ENCODE measurements at places on chromosomes 16 and 17.
A peak's percentile ranks its signal among the peaks of the same experiment; 100 is the strongest.

DNA sequence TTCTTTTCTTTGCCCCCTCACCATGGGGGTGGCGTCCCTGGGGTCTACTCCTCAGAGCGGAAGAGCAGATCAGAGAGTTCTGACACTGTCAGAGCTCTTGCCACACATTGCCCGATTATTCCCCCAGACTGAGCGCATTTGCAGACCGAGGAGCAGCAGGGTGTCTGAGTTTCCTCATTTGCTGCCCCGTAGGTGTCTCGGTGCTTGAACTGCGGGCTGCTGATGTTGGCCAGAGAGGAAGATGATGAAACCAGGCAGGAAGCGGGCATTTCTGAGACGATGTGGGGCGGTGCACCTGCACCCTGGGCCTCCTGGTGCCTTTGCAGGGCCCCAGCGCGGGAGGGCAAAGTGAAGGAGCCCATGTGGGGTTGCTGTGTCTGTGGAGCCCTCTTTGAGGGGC is 55.2 kb downstream of the ARSG start:
- peak; percentile 67 for DNase-seq

DNA sequence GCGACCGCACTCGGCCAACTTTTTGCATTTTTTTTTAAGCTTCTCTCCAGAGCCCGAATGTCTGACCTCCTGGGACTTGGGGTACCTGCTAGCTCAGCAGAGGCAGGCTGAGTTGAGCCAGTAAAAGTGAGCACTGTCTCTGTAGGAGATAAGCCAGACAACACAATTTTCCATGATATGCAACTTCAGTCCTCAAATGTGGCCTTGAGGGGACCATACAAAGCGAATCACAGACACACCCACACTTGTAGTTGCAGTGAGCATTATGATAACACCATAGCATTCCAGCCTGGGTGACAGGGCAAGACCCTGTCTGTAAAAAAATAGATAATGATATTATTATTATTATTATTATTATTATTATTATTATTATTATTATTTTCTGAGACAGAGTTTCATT is 2.6 kb downstream of the DPEP2 start:
- DNase-seq: no peak

DNA sequence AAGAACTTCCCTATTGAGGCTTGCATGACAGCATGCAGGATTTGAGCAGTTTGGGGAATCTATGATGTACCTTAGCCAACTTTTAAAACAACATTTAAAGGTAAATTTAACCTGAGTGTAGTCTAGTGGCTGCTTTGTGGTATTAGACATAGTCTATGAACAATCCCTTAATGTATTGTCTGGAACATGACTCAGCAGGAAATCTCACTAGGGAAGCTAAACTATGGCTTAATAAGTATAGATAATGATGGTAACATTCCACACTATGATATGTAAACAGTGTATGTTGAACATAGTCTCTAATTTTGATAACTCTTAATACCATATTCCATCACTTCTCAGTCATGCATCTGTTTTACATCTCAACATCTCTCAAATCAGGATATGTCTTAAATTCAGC is 52.1 kb upstream of the SLC12A3 start:
- no peak for DNase-seq

- no peak for DNase-seq
Observed at GRCh38 chr16:49344401-49344800, 29.2 kb upstream of the C16orf78 start.

DNA sequence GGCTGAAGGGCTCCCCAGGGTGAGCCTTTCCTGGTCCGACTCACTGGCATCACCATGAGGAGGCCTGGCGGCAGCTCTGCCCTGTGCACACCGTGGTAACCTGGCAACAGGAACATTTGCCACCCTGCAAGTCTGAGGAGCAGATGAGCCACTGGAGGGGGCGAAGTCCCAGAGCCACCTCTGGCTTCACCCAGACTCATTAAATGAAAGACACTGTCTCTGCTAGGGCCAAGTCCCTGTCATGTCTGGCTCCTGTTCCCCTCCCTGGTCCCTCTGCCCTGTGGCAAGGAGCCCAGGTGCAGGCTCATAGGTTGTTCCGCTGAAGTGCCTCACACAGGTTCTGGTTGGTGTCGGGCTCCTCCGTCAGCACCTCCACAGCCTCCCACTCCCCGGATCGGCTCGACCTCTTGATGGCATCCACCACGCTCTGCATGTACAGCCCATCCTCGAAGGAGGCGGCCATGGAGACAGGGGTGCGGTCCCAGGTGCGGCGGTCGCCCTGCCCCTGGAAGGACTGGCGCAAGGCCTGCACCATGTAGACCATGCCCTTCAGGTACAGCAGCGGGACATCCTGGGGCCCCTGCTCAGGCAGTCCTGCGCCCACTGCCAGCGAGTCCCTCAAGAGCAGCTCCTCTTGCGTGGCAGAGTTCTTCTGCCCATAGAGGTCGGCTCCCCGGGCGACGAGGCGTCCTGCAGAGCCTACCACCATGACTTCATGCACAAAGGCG is 8.4 kb downstream of the C16orf86 start:
- no peak for DNase-seq

DNA sequence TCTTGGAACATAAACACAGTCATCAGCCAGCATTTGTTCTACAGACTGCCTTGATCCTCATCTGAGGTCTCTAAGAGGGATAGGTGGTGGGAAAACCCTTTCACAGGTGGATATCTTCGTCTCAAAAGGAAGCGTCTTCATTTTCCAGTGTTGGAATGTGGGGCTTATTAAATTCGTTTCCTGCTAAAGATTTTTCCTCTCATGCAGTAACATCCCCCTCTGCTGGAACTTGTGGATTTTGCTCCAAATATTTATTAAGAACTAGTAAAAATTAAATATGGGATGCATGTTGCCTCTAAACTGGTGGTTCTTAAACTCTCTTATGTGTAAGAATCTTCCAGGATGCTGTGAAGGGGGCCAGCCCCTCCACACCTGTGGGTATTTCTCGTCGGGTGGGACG is 20.1 kb upstream of the MLYCD start:
- DNase-seq: no peak

DNA sequence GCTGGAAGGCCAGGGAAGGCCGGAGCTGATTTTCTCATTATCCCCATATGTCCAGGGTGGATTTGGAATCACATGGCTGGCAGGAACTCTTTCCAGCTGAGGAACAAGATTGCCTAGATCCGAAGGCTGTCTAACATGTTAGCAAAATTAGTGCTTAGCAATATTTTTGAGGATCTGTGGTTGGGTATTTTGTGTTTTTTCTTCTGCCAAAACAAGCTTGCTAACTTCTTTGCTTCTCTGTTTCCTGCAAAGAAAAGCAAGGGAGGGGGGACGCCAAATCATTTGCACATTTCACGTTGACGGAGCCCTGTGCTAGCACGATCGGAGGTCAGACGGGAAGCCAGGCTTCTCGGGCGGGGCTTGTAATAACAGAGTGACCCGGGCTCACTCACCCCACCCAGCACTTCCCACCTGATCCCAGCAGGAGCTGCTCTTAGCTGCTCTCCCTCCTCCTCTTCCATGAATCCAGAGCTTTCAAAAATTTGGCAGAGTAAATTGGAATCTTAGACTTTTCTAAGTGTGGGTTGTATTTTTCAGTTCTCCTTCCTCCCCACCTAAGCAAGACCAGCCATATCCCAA is 33.3 kb upstream of the FOXF1 start:
- no peak for DNase-seq

- DNase-seq: peak; percentile 87
Observed at GRCh38 chr16:57757326-57757786, 21.8 kb downstream of the KATNB1 start.

DNA sequence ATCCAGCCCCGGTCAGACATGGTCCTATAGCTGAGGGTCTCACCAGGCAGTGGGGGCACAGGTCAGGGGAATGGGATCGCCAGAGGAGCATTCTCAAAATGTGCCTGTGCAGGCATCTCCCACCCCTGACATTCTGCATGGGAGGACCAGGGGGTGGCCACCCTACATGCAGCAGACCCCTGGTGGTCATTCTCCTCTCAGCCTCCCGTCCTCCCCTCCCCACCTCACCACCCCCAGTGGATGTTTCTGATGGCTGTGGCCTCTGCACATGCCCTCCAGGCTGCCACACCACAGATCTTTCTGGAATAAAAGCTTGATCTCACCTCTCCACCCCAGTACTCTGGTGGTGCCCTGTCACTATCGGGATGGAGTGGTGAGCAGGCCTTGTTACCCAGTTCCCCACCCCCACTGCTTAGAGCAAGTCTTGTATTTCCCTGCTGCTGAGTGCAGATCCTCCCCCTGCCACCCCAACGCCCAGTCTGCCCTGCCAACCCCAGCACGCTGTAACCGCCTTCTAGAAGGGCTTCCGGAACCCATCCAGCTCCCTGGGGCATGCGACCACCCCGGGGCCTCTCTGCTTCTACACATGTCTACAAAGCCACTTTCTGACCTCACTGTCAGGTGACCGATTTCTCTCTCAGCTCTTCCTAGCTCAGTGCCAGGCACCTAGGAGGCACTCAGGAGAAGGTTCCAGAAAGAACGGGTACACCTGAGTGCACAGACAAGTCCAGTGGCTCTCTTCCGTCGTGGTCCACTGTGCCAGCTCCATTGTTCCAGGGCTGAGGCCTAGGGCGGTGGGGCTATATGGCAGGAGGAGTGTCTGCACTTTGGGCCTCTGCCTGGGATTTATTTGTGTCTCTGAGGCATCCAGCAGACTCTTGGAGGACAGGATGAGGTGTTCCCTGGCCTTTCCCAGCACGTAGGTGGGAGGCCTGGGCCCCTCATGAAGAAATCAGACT is 9.3 kb downstream of the TBC1D24 start:
- DNase-seq: no peak

DNA sequence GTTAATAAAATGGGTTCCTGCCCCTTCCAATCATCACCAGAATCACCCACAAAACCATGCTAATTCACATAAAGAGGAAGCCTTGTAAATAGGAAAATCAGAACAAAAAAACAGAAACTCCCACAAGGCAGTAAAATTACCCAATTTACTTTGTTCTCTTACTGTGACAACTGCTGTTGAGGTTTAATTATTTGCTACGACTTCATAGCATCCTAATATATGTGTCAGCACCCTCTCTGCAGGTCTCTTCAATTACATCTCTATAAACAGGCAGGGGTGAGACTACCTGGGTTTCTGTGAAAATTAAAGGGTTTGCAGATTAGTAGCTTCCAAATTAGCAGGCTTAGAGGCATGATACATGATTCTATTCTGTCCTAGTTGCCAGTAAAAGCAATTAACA is 2.7 kb downstream of the WDR59 start:
- no peak for DNase-seq

DNA sequence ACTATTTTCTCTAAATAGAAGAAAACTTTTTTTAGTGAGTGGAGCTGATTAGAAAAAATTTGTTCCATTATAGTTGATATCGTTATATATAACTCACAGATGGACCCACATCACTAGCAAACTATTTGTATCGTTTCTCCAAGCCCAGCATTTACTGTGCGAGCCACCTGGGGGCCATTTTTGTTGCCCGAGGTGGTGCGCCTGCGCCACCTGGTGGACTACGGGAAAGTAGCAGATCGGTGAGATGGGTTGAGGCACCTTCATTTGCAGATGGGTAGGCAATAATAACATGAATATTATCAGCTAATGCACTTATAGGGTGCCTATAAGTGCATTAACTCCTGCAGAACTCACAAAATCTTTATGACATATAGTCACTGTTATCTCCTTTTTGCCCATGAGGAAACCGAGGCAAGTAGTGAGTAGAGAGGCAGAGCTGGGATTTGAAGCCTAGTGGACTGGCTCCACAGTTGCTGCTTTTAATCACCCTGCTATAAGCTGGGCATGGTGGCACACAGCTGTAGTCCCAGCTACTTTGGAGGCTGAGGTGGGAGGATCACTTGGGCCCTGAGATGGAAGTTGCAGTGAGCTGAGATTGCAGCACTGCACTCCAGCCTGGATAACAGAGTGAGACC is 23.2 kb upstream of the NTN1 start:
- peak; percentile 82 for DNase-seq

DNA sequence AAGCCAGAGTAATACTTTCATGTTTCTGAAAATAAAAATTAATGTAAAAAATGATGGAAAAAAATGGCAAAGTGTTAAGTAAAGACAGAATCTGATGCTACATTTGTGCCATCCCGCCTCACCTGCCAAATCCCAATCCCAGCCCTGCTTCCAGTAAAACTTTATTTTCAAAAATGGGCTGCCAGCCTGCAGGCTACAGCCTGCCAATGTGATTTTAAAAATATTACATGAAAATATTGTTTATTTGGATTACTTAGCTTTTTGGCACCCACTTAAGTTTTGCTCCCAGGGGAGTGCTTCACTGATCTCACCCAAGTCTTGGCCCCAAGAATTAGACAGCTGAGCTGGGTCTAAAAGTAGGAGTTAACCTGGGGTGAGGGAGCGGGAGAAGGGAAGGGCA is 112.8 kb downstream of the C16orf78 start:
- no peak for DNase-seq

GRCh38 chr17:48148854-48149786 is 41.6 kb downstream of the SNX11 start:
- DNase-seq: no peak

All from CD4-positive, alpha-beta T cell treated with Interleukin-4 for 1 hour (primary cell).